Hippocampal formation (tissue), 2 donors: ENCODE measurements at places on chromosomes 12 and 14.

DNA sequence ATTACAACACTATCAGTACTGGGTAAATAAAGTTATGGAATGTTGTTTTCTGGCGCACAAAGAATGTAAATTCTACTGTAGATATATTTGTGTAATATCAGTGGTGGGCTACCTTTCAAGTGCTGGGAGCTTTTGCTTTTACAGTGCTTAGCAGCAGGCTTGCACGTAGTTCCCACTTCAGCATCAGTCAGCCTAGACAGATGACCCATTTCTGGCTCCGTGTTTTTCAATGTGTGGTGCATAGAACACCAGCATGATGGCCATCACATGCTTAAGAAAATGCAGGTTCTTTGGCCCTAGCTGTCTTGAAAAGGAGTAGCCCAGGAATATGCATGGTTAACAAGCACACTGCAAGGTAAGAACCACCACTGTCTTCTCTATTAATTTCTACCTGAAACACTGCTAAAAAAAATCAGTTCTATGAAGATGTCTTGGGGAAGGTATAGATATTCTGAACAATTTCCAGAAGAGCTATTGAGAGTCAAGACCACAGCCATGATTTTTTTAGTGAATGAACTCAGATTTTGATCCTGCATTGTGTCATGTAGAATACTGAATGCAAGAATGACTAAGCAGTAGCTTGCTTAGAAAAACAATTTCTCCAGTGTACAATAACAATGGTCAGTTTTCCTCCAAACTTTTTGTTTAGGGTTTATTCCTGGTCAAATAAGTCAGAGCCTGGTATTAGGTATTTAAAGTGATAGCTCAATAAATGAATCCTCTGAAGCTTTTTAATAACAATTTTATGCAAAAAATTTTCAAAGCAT is 195.7 kb downstream of the AKAP6 start:
- DNase-seq, result no peak

DNA sequence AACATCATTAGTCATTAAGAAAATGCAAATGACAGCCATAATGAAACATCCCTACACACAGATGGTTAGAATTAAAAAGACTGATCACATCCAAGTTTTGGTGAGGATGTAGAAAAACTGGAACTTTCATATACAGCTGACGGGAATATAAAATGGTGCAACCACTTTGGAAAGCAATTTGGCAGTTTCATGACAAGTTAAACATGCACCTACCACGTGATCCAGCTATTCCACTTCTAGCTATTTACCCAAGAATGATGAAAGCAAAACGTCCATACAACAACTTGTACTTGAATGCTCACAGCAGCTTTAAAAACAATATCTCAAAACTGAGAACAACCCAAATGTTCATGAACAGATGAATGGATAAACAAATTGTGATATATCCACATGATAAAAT is 77.9 kb upstream of the AVPR1A start:
- no peak for DNase-seq

DNA sequence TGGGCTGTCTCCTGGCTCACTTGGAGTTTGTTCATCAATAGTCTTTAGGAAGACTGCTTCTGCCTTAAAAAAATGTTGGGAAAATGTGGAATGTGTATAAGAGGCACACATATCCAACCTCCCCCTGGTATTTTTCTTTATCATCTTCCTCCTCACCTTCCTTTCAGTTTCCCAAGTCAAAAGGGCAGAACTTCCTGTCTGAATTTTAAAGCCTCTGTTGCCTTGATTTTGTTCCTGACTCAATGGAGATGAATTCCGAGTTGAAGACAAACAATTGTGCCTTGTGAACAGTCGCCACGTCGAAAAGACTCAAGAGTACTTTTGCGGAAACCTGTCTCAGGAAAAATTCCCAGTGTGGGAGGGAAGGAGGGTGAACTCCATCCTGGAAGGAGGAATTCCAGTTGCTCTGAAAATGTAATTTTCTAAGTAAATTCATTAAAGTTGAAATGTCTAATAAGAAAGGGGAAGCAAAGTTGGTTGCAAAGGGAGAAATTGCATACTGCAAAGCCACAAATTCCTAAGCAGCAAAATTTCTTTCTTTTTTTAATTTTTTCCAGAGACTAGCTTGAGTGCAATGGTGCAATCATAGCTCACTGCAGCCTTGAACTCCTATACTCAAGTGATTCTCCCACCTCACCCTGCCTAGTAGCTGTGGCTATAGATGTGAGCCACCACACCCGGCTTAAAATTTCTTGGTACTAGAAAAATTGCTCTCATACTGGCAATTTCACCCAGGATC is 50.2 kb upstream of the ELK3 start:
- no peak for DNase-seq

DNA sequence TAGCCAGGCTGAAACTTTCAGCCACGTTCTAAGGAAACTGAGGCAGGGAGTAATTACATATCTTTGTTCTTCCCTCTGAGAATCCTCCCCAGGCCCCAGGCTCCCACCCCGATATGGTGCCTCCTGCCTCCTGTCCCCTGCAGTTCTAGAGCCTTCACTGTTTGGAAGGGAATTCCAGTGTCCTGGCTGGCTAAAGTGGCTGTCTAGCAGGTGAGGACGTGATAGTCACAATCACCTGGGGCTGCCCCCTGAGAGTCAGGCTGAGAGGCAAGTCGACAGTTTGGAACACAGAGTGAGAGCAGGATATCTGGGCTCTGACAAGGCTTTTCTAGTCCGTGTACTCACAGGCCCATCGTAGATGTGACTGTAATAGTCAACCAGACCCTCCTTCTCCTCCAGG is 6.3 kb upstream of the RPAP3 start:
- no peak for DNase-seq

GRCh38 chr12:76421046-76421445 is 72.8 kb upstream of the BBS10 start:
- no peak for DNase-seq

GRCh38 chr12:124979568-124979967 is 9.4 kb downstream of the DHX37 start:
- DNase-seq, result no peak

- no peak for DNase-seq
Measured at GRCh38 chr12:113134521-113134951, 1.0 kb downstream of the RASAL1 start.

DNA sequence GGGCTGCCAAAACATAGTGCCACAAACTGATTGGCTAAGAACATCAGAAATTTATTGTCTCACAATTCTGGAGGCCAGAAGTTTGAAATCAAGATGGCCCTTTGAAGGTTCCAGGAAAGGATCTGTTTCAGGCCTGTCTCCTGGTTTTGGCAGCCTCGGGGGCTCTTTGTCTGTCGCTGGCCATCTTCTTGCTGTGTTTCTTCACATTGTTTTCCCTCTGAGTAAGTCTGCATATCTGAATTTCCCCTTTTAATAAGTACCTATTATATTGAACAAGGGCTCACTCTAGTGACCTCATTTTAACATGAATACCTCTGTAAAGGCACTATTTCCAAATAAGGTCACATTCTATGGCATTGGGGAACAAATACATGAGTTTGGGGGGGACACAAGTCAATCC is 467.1 kb upstream of the MGAT4C start:
- no peak for DNase-seq

DNA sequence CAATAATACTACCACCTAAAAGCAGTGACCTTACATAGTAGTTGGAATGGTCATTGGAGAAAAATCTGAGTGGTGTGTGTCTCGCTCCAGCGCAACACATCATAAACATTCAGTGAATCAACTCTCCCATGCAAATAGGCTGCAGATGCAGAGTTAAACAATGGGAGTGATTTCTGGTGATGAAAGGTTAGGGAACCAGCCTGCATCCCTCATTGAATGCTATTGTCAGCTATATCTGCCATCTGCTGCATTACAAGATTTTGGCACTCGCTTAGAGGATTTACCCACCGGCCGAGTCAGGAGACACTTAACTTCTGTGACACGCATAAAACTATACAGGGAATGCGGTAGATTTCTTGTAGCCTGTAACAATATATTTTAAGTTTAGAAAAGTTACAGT is 900.9 kb downstream of the FLRT2 start:
- no peak for DNase-seq

DNA sequence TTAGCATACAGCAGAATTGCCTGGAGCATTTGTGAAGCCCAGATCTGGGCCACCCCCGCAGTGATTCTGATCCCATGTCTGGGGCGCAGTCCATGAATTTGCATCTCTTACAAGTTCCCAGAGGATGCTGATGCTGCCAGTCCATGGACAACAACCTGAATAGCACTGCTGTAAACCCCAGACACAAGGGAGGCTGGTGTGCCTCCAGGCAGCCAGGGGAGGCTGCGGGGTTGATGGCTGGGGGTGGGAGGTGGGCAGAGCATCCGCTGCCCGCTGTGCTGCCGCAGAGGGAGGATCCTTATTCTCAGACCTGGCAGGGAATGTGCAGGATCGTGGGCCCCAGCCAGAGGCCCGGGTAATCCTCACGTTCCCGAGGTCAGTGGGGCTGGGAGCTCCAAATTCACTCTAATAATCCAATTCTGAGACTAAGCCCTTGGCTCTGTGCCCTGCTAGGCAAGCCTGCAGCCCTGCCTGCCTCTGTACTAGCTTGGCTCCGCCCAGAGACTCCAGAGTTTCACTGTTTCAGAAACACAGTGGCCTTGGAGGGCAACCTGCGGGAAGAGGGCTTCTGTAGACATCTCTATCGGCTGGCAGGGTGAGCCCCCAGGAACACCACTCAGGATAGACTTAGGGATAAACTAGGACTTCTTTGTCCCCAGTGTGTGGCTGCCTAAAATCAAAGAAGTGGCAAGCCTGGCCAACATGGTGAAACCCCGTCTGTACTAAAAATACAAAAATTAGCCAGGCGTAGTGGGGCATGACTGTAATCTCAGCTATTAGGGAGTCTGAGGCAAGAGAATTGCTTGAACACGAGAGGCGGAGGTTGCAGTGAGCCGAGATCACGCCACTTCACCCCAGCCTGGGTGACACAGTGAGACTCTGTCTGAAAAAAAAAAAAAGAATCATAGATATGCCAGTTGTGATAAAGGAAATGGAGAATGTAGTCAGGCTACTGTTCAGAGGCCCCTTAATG is 17.8 kb upstream of the MLEC start:
- no peak for DNase-seq

DNA sequence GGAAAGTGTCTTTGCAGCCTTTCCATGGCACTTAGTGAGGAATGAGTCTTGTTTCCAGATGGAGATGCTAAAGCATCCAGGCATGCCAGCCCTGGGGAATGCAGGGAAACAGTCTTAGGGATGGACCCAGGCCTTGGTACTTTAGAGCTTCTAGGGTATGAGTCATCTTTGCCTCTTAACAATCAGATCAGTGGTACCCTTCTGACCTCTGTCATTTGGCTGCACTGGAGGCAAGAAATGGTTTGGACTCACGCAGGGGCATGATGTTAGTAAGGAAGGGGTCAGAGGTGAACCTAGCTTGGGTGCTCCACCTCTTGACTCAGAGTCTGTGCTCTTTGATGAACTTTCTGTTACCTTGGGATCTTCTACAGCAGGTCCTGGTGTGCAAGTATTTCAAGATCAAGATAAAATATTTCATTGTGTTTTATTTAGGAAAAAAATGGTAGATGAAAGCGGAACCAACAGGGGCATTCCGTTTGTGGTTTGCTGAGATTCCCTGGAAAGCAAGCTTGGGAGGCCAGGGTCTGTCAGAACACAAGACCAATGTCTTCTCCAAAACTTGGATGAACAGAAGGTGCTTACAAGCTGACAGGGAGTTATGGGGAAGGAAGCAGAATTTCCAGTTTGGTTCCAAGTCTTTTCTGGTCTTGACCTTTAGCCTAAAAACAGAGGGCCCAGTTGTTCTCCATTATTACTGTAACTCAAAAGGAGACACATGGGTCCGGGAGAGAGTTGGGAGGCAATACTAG is 216.2 kb downstream of the ZFP36L1 start:
- DNase-seq, result no peak

DNA sequence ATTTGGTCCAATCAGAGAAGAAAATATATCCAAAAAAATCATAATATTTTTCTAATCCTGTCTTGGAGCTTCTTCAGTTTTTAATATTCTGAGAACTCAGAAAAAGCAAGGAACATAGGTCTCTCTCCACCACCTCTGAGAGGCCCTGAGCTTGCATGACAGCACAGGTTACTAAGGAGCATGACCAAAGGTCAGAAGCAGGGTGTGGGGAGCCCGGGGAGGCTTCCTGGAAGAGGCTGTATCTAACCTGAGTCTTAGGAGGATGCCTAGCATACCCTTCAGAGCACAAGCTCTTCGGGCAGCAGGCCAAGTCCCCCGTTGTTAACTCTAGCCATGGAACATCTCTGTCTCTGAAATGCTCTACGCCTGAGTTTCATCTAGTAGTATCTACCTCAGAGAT is 15.7 kb upstream of the STON2 start:
- DNase-seq, result no peak

DNA sequence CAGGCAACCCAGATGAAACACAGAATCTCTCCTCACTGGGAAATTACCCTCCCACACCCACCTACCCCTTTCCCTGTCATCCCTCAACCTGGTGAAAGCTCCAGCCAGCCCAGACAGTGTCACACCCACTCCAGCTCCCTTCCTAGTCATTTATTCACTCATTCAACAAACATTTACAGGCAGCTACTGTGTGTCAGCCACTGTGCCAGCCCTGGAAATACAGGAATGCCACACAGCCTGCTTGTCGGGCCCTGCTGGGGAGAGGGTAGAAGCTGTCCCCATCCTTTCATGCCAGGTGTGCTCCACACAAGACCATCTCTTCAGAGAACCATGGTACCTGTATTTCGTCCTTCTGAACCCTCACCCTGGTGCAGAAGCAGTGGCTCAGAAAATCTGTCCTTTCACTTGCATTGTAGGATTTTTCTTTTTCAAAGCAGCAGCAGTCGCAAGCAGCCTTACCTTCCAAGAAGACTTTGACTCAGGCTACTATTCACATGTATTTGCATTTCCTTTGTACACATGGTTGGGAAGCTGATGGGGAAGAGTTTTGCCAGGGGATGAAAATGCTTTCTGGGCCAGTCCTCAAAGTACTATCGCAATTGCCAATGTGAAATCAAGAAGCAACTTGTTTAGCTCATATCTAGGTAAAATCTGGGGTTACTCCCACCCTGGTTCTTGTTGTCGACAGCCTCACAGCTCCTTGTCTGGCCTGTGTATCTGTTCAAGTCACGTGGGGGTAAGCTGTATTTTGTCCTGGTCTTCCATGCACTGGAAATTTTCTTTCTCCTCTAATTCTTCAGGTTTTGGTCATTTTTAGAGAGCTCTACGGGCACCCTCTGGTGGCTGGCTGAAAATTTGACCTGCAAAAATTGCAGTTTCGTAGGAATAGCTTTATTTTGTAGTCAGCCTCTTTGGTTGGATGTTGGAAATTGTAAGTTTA is 147.4 kb upstream of the EGLN3 start:
- DNase-seq, result peak; percentile 68

- DNase-seq, result no peak
Measured at GRCh38 chr12:108495054-108495453, 20.0 kb upstream of the FICD start.

DNA sequence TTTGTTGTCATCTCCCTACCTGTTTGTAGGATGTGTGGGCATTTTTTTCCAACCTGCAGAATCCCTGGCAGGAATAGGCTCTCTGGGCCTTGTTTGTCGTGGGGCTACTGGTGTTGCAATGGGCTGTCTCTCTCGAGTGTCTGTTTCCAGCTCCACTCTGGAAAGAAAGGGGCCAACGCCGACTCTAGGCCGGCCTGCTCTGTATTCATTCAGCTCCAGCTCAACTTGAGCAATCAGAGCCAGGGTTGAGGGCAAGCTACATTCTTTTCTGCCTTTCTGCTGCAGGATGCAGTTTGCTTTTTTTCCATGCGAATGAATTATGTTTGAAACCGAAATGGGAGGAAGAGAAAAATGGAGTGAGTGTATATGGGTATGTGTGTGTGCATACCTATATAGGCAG is 2.3 kb downstream of the JDP2 start:
- DNase-seq, result no peak

GRCh38 chr12:67515679-67516340 is 132.7 kb upstream of the DYRK2 start:
- no peak for DNase-seq

GRCh38 chr14:59490756-59491155 is 6.4 kb downstream of the JKAMP start:
- no peak for DNase-seq
